ENCODE measurements at places on chromosomes 2 and 18.

DNA sequence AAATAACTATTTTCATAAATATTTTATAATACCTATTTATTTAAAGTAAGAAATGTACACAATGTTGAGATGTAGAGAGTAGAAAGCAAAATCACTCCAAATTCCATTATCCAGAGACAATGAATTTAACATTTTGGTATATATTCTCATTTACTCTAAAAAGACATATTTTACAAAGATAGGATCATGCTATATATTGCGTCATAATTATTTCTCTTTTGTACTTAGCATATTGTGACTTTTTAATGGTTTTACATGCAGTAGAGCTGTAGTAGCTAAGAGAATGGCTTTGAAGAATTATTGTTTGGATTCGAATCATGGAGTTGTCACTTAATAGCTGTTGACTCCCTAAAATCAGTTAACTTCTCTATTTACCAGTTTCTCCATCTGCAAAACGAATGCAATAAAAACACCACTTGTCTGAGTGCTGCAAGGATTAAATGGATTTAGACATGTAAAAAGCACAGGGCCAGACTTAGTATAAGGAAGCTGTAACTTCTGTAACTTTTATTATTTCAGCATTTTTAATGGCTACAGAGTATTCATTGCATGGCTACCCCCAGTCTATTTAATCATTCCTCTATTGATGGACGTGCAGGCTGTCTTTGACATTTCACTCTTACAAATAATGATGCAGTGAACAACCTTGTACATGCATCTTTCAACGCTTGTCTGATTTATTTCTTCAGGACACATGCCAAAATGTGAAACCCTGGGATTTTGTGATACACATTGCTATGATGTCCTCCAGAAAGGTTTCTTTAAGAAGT is 33.2 kb downstream of the KCNS3 start:
- no peak for DNase-seq

DNA sequence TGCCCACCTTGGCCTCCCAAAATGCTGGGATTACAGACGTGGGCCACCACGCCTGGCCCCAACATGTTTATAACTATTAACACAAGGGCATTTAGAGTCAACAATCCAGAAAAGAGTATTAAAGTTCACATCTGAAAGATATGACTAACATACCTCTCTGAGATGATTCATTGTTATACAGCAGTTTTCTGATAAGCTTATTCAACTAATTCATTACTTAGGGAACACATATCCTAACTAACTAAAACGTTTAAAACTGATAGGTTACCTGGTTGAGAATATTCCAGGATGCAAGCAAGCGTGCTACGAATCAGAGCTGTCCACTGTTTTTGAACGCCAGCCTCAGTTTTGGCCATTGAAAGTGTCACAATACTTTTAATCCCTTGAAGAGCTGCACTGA is 34.0 kb upstream of the STRN start:
- DNase-seq, result no peak

DNA sequence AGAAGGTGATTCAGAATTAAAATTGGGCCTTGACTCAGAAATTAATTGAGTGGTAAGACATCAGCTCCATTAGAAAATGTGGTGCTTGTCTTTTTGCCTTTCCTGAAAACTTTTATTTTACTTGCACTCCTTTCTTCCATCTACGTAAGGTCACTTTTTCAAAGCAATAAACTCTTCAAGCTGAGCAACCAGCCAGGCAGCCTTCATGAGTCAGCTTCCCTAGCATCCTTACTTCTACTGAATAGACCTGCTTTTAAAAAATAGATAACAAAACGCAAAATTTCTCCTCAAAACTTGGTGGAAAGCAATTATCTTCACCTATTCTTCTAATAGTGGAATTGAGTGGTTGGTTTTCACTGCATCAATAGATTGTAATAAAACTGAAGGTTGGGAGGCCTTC is 504.2 kb downstream of the ARHGAP15 start:
- no peak for DNase-seq

- DNase-seq, result no peak
These were observed 44.3 kb upstream of the SCLY start for GRCh38 chr2:238016526-238016925.

- peak; percentile 62 for DNase-seq
These were observed 1.1 kb upstream of the TET3 start for GRCh38 chr2:73983322-73984202.

DNA sequence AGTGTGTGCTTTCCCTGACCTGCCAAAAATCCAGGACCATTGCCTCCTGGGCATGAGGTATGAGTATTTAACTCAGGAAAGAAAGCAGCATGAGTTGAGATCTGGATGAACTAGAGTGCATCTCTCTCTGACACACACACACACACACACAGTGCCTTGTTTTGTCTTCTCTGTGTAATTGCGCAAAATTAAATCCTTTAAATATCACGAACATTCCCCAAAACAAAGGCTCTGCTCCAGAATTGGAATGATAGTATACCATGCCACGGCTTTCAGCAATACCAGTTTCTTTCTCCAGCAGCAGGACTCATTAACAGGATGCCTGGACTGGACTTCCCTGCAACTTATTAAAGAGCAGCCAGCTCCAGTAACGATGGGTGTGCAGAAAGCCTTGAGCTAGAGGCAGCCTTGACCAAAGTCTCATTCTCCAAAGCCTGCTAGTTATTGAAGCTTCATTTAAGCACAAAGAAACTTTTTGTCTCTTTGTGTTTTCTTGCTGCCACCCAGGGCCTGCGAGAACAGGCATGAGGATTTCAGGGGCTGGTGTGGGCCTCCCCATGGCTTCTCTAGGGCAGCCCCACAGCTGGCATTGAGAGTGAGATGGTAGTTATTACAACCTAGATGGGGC is 101.7 kb downstream of the NRP2 start:
- no peak for DNase-seq

GRCh38 chr2:161796192-161796591 is 172.0 kb downstream of the SLC4A10 start:
- DNase-seq, result no peak

- no peak for DNase-seq
These were observed 117.7 kb downstream of the B3GNT2 start for GRCh38 chr2:62313449-62314227.

GRCh38 chr2:197944416-197945096 is 140.2 kb downstream of the PLCL1 start:
- peak; percentile 24 for DNase-seq

DNA sequence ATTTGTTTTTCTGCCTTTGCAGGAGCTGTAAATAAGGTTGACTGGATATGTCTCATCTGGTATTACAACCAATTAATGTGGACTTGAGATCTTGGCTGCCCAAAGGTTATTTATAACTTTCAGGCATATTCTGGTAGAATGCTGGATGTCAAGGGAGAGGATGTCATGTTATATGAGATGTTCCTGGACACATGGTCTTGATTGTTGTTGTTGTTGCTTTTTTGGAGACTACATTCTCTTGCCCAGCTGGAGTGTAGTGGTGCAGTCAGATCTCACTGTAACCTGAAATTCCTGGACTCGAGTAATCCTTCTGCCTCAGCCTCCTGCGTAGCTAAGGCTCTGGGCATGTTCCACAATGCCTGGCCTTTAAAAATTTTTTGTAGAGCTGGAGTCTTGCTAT is 83.3 kb downstream of the LCLAT1 start:
- no peak for DNase-seq

DNA sequence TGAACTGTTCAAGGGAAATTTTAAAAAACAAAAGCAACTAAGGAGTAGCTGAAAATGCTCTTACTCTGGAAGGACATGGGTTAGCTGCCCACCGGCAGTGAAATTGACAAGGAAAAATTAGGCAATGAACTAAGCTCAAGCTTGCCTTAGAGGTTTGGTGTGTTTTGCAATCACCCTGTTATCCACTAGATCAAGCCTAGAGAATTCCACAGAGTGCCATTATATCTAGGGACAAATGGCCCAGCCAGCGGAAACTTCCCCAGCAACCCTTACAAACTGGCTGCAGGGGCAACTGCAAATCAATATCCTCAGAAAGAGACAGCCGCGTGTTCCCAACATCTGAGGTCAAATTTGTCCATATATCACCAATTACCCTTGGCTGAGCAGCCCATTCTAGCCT is 258.2 kb downstream of the SP3 start:
- DNase-seq, result no peak

DNA sequence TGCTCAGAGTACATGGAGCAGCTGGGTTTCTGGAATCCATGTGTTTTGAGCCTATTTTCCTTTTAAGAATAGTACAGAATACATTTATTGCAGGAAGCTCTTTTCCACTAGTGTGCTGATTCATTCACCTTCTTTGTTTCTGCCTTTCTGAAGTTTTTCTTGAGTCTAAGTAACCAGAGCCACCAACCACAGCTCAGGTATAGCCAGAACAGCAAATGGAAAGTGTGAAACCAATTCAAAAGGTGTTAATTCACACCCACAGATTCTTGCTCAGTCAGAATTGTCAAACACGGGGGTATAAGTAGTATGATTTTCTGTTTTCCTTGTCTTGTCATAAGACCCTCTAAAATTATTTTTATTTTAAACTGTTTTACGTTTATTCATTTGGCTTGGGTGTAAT is 75.9 kb upstream of the DYNAP start:
- DNase-seq, result no peak

DNA sequence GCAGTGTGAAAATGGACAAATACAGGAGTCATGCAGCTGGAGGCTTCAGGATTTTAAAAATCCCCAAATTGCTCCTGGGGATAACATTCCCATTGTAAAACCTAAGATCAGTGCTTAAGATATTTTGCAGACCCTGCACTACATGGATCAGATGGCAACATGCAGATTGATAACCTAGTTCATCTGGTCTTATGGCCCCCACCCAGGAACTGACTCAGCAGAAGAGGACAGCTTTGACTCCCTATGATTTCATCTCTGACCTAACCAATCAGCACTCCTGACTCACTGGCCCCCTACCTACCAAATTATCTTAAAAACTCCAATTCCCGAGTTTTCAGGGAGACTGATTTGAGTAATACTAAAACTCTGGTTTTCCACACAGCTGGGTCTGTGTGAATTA is 20.0 kb downstream of the SRBD1 start:
- DNase-seq, result no peak

GRCh38 chr2:239018271-239019182 is 170.6 kb downstream of the TWIST2 start:
- DNase-seq, result no peak

DNA sequence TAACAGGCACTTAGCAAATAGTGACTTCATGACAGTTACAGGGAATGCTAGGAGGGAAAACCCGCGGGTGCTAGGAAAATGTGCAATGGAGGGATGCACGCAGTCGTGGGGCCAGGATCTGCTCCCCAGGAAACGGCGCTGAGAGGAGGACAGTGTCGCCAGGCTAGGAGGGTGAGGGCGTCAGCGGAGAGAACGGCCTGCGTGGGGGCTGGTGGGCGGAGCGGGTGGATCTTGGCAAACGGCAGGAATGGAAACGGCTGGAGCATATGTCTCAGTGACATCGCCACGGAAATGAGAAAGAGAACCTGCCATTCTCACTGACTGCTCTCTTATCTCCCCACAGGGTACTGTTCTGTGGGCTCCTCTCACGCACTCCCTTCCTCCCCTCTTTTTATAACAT is 478.5 kb upstream of the ID2 start:
- DNase-seq, result no peak

- DNase-seq, result no peak
These were observed 447 bp downstream of the GGCX start for GRCh38 chr2:85560812-85561279.

GRCh38 chr18:55506074-55506473 is 81.9 kb downstream of the TCF4 start:
- DNase-seq, result no peak

GRCh38 chr2:91477731-91478672 is 2786.5 kb downstream of the RPIA start:
- DNase-seq, result no peak

DNA sequence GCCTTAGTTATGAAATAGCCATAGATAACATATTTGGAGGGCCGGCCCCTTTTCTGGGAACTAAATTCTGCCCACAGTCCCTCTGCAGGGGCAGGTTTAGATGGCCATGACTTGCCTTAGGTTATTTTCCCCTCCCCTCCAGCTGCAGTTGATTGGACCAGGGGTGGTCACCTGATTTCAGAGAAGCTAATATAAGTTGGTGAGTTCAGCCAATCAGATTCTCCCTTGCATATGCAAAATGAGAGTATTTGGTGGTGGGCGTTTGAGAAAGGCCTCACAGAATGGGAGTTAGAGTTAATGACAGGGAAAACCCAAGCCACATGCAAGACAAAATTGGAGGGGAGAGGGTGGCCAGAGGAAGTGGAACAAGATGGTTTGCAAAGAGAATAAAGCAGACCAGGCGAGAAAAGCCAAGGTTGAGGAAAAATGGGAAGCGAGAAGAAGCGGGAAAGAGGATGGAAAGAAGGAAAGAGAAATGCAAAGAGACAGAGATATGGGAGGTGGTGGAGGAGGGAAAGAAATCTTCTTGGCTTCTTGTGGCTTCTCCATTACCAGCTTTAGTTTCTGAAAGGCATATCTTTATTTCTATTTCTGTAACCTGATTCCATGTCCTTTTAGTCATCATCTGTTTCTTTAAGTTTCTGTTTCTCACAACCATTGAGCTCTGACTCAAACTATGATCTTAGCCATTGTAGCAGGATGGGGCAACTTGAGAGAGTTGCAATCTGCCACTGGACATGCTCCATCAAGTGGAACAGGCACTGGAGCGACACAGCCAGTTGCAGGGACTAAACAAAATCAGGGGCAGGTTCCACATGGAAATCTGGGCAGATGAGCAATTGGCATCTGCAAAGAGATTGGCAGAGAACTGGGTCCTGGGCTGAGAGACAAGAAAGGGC is 108.1 kb upstream of the SIX3 start:
- no peak for DNase-seq

DNA sequence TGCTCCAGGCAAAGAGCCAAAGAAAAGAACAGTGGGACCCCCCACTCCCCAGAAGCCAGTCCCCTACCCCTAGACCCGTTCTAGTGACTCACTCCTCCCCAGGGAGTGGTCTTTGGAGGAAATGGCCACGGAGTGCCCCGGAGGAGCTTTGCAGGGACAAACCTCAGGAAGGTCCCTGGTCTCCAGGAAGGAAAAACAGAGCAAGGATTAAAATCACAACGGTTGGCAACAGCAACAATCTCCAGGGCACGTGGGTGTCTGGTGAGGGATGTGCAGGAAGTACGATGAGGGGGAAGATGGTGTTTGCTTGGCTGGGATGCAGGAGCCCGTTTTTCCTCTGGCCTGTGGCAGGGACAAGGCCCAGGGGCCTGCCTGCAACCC is 135.0 kb downstream of the SMAD2 start:
- DNase-seq, result no peak

GRCh38 chr2:72602711-72603110 is 223.1 kb downstream of the EXOC6B start:
- no peak for DNase-seq

- no peak for DNase-seq
These were observed 57.0 kb downstream of the EFR3B start for GRCh38 chr2:25098670-25099486.

DNA sequence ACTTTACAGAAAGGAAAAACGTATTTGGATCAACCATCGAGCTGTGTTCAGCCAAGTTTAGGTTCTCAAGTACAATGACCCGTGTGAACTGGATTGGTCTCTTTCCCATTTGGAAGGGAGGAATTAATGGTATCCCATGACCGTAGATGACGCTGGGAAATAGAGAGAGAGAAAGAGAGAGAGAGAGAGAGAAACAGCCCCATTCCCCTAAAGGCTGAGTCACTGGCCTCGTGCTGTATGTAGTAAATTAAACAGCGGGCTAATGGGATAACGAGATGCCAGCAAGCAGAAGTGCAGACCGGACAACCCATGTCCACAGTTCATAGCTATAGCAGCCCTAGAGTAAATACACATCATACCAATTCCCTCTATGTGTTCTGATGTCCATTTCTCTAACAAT is 99.6 kb downstream of the BCL11A start:
- no peak for DNase-seq

- DNase-seq, result no peak
These were observed 1.7 kb downstream of the ACVR2A start for GRCh38 chr2:147846412-147847081.

GRCh38 chr2:24985511-24985910 is 13.8 kb upstream of the DNAJC27 start:
- DNase-seq, result no peak
